ENCODE measurements at places on chromosomes 16 and 17.

- DNase-seq = no peak
Observed at GRCh38 chr17:65514541-65514940, 46.9 kb downstream of the AXIN2 start.

DNA sequence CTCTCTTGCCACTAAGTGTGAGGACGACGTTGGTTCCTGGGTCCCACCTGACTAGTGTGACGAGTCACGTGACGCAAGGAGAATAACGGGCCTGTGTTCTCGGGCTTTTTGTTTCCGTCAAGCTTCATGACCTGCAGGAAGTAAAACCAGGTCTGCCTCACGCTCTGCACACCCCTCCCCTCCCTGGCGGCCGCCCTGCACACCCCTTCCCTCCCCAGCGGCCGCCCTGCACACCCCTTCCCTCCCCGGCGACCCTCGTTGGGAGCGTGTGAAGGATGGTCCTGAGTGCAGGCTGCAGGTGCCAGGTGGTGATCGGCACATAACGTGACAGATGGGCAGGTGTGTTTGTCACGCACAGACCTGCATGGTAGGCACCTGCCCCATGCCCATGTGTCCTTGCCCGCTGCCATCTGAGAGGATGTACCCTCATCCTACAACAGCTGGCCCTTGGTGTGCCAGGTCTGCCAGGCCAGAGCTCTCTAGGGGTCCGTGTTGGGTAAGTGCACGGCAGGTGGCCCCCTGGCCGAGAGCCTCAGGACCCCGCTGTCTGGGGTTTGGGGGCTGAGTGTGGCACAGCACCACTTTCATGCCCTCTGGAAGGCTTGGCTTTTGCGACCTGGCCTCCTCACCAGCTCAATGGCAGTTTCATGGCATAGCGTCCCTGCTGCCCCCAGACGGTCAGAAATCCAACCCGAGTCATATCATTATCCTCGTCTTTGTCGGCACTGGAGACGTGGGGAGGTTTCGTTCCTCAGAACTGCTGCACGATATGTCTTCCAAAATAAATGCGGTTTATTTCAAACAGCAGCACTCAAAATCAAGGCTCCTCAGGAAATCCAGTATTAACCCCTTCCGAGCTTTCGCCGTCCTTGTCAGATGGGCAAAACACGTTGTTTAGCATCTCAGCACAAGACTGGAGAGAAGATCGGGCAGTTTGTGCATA lies 191.8 kb upstream of the CHMP6 start:
- DNase-seq = no peak

- no peak for DNase-seq
Observed at GRCh38 chr16:47705266-47705665, 244.1 kb downstream of the PHKB start.

DNA sequence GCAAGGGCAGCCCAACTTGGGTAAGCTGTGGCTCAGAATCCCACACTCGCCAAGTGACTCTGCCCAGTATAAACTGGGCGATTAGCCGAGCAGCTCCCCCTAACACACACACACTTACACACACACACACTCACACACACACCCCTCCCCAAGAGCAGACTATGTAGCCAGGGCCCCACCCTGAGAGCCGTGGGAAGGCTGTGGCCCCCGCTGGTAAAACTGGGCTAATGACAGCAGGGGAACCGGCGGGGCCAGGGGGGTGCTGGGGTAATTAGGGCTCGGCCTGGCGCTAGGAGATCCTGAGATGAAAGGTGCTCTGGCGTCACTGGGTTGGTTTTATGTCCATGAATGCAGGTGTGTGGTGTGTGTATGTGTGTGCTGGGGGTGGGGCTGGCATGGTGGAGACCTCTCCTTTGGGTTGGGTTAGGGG lies 1.1 kb upstream of the THRA start:
- no peak for DNase-seq

DNA sequence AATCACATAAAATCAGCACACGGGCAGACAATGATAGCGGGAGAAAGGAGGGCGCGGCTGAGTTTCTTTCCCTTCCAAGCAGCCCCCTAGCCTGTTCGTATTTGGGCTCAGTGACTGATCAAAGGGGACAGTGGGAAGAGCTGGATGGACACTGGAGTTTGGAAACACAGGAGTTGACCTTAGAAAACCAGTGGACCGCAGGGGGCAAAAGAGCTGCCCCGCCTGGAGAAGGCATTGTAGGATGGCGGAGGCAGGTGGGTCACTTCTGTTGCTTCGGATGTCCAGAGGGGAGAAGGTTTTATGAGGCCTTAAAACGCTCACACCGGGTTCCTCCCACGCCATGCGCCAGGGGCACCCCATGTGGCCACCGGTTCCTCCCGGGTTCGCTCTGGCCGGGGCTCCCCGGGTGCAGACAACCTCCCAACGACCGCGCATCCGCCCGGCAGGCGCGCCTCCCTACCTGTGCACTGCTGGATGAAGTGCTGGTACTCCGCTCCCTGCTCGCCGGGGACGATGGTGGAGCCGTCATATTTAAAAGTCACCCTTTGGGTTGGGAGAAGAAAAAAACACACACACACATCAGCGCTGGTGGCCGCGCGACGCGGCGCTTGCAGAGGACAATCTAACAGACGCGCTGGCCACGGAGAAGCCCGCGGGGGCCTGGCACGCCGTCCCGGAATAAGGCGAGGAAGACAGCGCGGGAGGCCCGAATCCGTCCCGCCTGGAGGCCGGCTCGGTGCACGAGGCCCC lies 662 bp downstream of the COTL1 start:
- peak; percentile 70 for DNase-seq

- peak; percentile 5 for DNase-seq
Observed at GRCh38 chr17:20156196-20157000, 147.2 kb downstream of the SPECC1 start.

DNA sequence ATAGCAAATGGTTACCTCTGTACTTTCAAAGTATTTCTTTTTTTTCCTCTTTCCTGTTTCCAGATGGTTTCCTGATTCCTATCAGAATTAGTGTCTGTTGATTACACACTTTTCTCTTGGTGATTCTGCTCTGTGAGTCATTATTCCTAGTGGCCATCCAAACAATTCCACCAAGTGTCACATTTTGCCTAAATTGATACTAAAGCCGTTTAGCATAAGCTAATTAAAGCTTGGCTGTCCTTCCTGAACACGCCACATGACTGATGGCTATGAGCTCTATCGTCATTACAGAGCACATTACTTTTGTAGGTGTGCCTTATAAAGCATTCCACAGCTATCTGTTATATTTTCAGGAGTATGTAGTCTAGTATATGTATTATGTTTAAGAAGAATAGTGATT lies 671.2 kb downstream of the CDH8 start:
- DNase-seq = no peak

- no peak for DNase-seq
Observed at GRCh38 chr17:1773696-1774181, 11.9 kb downstream of the SERPINF1 start.

- no peak for DNase-seq
Observed at GRCh38 chr16:56094231-56094630, 97.1 kb upstream of the GNAO1 start.

GRCh38 chr17:27199948-27200347 lies 94.0 kb upstream of the WSB1 start:
- DNase-seq = no peak

DNA sequence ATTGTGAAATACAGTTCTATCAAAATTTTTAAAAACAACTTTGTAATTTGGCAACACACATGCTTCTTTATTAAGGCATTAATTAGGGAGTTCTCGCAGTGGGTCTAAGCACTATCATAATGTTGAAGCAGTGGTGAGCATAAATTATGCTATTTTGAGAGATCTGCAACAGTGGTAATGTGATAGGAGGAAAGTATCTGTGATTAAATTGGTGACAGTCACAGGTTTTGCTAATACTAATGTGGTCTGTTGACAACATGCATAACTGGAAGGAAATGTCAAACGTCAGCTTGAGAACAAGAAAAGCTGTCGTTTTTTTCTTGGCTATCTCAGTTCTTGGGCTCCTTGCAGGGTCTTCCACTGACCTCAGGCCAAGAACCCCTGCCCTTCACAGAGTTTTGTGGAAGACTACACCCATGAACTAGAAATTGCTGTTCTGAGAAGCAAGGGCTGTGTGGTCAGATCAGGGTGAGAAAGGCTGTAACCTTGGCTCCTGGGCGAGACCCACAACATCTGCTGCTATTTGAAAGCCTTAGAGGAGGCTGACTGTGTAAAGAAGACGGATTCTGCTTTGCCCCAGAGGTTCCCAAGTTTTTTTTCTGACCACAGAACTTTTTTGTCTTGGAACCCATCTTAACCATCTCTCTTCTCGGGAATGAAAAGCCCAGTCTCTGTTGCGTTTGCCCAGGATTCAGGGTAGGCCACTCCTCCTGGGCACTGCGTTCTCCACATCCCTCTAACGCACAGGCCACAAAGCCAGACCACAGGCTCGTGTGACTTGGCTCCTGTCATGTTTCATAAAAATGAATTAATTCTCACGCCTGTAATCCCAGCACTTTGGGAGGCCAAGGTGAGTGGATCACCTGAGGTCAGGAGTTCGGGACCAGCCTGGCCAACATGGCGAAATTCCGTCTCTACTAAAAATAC lies 13.9 kb downstream of the ATP2A1 start:
- DNase-seq = no peak

GRCh38 chr17:82892899-82893565 lies 53.2 kb upstream of the ZNF750 start:
- peak; percentile 70 for DNase-seq

GRCh38 chr17:8255499-8255898 lies 6.4 kb downstream of the PFAS start:
- DNase-seq = no peak

DNA sequence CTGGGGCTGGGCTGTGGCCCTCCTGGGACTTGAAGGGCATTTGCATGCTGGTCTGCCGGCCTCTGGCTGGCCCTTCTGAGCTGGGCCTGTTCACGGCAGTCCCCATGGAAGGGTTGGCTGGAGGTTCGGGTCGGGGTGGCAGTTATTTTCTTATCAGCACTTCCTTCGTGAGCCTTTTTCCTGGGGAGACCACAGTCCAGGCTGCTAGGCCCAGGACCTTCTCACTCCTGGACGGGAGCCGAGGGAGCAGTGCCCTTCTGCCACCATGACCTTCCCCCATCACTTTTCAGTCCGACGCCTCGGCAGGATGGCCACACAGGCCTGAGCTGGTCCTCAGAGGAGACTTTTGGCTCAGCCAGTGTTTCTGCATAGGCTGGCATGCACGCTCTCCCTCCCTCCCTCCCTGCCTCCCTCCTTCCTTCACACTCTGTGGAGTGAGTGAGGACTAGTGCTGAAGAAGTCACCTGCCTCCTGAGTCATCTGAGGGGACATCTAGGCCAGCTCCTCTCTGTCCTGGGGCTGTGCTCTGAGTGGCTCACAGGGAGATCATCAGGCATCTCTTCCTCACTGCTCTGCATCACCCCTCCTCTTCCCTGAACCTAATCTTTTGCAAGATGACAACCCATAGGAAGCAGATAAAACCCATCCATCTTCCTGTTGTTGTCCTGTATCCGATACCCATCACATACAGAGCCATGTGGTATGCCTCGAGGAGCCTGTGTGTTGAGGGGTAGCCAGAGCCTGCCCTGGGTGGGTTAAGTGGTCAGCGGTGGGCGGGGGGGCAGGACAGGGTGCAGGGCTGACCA lies 109.7 kb downstream of the RAP1GAP2 start:
- DNase-seq = no peak

GRCh38 chr17:15124746-15125145 lies 140.4 kb downstream of the PMP22 start:
- DNase-seq = no peak

DNA sequence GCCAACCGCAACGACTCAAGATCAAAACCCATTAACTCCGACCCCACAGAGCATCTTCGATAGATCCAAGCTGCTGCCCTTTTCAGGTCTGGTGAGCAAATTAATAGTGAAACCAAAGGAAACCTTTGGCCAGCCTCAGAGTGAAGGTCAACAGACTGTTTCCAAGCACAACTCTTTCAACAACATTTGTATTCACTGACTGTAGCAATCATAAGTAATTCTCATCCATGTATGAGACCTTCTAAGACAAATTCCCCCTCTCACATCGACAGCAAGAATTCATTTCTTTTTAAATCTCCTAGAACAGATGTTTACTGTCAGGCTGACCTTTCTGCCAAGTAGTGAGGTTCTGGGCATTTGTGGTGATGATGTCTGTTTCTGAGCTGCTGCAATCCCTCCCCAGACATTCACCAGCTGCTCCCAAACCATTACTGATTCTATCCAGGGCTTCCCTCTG lies 64.2 kb downstream of the SLC39A11 start:
- no peak for DNase-seq

GRCh38 chr17:43905400-43905984 lies 1.8 kb downstream of the MPP2 start:
- no peak for DNase-seq

GRCh38 chr17:43183921-43184320 lies 12.9 kb downstream of the NBR1 start:
- DNase-seq = no peak

DNA sequence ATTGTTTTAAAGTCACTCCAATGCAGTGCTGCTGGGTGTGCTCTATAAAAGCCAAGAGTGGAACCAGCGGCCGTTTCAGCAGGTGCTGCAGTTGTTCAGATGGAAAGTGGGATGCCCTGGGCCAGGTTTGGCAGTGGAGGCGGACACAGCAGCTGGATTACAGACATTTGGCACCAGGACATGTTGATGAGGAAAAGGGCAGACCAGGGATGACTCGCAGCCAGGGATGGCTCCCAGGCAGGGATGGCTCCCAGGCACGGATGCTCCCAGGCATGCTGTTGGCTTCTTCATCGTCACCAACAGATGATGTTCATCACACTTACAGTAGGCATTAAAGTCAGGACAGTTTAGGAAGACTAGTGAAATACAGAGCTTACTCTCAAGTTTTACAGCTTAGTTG lies 10.0 kb downstream of the GAN start:
- DNase-seq = no peak

DNA sequence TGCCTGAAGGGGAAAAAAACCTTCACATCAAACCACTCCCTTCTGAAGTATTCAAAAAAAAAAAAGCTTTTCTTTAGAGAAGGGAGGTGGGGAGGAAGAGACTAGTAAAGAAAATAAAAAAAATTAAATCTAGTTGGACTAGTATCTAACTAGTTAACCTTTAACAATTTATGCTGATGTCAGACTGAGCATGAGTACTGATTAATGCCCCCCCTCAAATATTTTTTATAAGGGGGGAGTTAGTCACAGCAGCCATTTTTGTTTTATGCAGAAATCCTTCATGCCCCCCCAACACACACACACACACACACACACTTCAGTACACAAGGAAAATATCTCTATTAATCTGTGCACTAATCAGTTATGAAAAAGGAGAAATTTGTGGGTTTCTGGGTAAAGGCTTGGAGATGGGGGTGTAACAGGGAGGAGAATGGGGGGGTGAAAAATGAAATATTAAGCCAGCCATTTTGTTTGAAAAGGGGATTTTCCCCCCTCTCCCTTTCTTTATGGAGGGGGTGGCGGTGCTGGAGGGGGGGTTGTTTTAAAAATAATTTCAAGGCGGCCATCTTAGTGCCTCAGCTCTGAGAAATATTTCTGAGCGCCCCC lies 4.7 kb upstream of the CHD3 start:
- DNase-seq = peak; percentile 17
